ENCODE measurements at places on chromosomes 2 and 18.

DNA sequence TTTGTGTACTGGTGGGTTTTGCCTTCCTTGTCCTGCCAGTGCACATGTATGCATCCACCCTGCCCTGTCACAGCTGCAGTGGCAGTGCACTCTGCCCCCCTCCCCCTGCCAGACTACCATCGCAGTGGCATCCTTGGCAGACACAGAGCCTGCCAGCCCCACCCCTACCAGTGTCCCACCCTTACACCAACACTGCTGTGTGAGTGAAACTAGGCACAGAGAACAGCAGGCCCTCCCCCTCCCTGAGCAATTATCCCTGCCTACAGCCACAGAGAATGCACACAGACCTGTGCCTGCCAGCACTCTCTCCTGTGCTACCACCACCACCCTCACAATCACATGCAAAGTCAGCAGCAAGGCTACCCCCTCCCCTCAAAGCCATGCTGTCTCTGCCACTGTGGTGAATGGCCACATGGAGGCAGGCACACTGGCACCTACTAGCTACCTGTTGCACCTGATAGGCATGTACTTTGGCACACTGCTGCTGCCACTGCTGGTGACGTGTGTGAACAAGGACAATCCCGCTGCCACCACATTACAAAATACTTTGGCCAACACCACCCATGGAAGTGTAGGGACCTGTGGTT lies 239.8 kb downstream of the CALCRL start:
- no peak for DNase-seq

DNA sequence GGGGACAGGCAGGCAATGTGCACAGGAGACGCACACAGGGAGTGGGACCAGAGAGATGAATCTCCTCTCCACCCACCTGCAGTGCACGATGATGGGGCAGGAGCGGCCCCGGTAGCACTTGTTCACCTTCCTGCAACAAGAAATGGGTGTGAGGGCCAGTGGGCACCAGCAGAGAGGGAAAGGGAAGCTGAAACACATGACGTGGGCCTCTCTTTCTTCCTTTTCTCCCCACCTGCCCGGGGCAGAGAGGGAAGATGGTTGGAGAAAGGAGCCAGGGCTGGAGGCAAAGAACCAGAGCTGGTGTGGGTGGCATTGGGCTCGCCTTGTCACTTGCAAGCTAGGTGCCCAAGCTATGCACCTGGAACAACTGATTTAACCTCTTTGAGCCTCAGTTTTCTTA lies 12.2 kb downstream of the DNAJB2 start:
- no peak for DNase-seq

DNA sequence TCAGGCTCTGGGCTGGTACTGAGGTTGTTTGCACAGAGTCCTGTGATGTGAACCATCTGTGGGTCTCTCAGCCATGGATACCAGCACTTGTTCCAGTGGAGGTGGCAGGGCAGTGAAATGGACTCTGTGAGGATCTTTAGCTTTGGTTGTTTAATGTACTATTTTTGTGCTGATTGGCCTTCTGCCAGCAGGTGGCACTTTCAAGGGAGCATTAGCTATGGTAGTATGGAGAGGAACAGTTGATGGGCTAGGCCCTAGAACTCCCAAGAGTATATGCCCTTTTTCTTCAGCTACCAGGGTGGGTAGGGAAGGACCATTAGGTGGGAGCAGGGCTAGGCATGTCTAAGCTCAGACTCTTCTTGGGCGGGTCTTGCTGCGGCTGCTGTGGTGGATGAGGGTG lies 257.0 kb upstream of the GYPC start:
- no peak for DNase-seq

- no peak for DNase-seq
Observed at GRCh38 chr2:222568865-222569264, 87.0 kb downstream of the FARSB start.

GRCh38 chr2:68098291-68098797 lies 35.5 kb upstream of the C1D start:
- DNase-seq: no peak

DNA sequence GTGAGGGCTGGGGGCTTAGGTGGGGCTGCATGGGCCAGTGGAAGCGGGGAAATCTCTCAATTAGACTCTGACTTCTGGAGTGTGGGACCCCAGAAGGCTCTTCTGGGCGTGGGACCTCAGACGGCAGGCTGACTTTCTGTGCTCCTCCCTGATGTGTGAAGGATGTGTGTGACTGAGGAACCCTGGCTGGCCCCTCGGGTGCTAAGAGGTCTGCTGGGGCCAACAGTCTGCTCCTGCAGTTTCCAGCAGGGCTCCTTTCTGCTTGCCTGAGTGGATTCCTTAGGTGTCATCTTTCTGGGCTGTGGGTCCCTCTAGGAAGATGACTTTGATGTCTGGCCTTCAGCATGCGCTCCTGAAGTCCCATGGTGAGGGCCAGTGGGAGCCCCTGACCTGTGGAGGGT lies 167.5 kb downstream of the DYSF start:
- DNase-seq: no peak

GRCh38 chr2:162004031-162004430 lies 70.0 kb downstream of the DPP4 start:
- DNase-seq: no peak

- DNase-seq: no peak
Observed at GRCh38 chr2:43004879-43005244, 212.5 kb upstream of the HAAO start.

DNA sequence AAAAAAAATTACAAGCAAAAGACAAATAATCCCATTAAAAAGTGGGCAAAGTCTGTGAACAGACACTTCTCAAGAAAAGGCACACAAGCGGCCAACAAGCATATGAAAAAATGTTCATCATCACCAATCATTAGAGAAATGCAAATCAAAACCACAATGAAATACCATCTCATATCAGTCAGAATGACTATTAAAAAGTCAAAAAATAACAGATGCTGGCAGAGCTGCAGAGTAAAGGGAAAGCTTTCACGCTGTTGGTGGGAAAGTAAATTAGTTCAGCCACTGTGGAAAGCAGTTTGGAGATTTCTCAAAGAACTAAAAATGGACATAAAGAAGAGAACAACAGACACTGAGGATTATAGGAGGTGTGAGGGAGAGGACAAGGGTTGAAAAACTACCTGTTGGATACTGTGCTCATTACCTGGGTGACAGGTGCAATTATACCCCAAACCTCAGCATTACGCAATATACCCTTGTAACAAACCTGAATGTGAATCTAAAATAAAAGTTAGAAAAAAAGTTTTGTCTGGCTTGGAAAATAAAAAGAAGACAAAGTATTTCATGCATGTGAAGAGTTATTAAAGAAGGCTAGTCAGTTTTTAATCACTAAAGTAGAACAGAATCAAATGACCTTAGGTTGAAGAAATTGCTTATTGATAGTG lies 8.7 kb upstream of the ACSL3 start:
- DNase-seq: no peak

GRCh38 chr2:26780203-26780760 lies 5.6 kb upstream of the CENPA start:
- DNase-seq: no peak

DNA sequence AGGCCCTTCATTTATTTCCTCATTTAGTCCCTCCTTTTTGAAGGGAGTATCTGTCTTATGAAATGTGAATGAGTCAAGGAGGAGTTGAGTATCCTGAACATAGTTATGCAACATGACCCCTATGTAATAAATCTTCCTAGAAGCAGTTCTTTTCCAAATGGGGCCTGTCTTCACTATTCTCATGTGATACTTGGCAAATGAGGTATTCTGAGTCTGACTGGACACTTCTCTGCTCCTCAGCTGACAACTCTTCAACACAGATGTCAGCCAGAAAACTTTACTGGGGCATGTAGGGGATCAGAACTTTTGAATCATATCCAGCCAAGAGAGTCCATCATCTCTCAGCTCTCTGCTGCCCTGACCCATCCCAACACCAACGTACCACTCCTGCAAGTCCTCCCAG lies 291.6 kb downstream of the ZNF385B start:
- DNase-seq: no peak

DNA sequence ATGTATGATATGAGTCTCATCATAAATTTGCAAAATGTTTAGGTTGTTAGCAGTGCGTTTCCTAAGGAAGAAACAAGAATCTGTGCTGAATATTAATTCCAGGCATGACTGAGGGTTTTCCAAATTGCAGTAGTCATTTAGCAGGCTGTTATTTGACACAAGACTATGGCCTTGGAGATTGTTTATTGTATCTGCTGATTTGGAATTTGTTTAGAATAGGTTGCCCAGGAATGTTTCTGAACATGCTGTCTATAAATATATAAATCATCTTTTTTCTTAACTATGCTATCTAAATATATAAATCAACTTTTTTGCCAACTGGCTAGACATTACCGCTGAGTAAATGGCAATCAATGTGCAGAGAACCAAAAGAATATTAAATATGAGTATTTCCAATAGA lies 90.9 kb downstream of the DOK6 start:
- no peak for DNase-seq

Data from bone marrow (tissue), 2 donors.